Fibroblast of the conjunctiva (primary cell): ENCODE measurements at places on chromosomes 1 and 21.

DNA sequence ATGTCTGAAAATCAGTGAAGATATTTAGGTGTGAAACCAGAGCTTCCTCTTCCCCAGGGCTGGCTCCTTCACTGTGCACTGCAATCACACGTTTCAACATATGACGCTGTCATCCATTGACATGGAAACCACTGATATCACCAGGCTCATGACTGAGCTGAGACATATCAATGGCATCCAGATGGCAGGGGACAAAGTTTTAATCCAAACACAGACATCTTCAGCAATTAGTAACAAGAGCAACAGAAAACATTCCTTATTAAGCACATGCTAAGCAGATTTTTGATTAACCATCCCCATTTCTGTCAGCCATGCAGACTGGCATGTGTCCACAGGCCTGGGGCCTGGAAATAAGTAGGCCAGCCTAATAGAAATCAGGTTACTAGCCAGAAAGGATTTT lies 108.0 kb upstream of the ADAR start:
- DNase-seq: no peak

DNA sequence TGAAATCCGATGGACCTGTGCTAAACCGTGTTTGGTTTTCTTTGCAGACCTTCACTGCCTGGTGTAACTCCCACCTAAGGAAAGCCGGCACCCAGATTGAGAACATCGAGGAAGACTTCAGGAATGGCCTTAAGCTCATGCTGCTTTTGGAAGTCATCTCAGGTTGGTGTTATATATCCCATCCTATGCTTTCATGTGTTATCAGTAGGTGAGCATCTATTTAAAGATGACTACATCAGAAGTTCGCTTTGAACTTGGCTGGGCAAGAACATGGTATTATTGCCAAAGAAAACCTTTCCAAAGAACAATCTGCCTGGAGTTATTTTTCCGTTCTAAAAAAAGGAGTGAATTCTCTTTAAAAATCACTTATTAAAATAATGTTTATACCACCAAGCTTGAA lies 31.5 kb downstream of the ACTN2 start:
- DNase-seq: no peak

DNA sequence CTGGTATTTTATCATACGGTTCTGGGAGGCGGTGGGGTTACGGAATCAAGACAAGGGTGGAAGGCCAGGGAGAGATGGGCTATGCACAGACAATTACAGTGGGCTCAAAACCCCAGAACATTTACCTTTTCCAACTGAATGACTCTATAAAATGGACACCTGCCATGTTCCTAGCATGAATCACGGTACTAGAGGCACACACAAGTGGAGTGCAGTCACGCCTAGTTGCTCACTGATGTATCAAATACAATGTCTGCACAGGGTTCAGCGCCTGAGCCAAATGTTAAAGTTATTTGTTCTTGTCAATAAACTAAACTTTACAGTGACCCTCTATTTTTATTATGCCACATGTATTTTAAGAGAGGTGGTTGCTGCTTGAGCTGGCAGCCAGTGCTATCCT lies 121.4 kb downstream of the ATG4C start:
- no peak for DNase-seq

DNA sequence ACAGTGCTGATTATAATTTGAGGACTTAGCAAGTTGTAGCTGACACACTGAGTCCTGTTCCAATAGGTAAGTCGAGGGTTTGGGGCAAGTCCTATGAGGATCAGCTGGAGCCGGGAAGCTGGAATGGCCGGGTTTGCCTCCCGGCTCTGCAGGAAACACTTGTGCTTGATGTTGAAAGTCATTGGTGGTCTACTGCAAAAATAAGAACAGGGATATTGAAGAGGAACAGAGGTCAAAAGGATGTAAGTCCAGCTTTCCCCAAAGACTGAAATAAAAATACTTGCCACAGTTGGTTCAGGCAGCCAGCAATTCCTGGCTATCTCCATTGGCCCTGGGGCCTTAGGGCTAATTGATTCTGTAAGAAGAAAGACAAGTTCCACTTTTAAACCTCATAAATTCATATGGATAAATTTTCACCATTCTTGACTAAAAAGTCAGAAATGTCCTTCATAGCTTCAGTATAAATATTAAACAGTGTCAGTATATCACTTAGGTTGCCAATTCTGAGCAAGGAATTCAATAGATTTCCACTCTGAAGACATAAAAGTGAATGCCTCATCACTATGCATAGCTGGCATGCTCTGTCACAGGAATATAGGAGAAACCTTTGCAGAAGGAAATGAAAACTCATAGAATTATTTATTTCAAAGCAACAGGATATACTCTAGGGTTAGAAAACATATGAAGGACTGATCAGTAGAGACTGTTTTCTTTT lies 165.2 kb downstream of the AK5 start:
- DNase-seq: no peak

GRCh38 chr1:12112711-12113161 lies 49.6 kb downstream of the TNFRSF8 start:
- DNase-seq: no peak

DNA sequence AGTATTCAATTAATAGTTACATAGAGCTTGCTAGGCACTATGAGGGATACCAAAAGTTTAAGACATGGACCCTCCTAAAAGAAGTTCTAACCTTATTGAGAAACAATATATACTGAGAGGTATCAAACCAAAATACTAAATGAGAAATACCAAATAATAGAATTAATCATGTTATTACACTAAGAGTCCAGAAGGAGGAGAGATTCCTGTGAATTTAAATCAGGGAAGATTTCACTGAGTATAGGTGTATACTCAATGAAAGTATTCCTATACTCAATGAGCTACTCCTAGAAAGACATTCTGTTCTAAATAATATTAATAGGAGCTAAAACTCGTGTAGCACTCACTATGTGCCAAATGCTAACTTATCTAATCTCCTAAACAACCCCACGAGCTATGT lies 9.4 kb downstream of the CR1L start:
- DNase-seq: no peak

- DNase-seq: no peak
Observed at GRCh38 chr1:10785728-10786638, 10.5 kb downstream of the CASZ1 start.

DNA sequence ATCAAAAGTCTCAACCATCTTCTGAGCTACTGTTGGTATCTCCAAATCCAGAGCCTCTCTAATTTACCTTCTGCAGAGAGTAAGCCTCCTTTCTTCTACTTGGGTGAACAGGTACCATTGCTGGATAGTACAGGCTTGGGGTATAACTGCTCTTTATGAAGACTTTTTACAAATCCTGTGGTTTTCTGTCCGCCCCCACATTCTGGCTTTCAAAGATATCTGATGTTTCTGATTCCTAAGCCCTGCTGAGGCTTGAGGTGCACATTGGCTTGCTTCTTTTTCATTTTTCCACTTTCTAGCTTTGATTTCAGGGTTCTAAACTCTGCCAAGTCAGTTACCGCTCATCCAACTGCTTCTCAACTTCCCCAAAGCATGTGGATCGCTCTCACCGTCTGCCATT lies 37.1 kb downstream of the TENT5C start:
- DNase-seq: no peak

- DNase-seq: no peak
Observed at GRCh38 chr1:204073837-204074273, 940 bp downstream of the SOX13 start.

GRCh38 chr21:45937721-45938452 lies 43.7 kb upstream of the COL6A1 start:
- DNase-seq: no peak

GRCh38 chr1:155175281-155175926 lies 1.8 kb downstream of the TRIM46 start:
- no peak for DNase-seq

GRCh38 chr1:57101209-57101608 lies 135.4 kb upstream of the C8B start:
- no peak for DNase-seq

- no peak for DNase-seq
Observed at GRCh38 chr1:207890136-207890738, 20.7 kb downstream of the CD34 start.

DNA sequence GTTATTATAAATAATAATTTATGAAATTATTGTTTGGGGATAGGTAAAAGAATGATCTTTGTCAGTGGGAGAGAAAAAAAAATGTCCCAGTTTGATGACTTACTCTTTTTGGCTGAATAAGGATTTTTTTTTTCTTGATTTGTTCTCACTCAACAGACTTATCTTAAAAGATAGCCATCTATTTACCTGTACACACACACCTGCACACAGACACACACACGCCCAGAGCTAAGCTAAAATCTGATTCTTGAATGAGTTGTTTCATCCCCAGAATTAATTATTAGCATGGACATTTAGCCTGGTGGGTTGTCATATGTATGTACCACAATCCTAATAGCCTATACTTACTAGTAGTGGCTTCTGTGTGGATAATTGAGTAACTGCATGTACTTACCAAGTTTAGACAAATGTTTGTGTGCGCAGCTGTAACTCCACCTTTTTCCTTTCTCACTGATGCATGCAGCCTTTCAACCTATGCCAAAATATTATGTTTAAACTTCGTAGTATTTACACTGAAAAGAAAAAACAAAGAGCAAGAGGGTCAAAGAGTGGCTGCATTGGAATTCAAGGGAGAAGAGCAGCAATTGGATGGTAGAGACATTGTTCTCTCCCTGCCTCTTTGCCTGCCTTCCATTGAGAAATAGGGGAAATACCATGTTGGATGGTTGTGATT lies 174.3 kb downstream of the ADGRL2 start:
- DNase-seq: no peak

DNA sequence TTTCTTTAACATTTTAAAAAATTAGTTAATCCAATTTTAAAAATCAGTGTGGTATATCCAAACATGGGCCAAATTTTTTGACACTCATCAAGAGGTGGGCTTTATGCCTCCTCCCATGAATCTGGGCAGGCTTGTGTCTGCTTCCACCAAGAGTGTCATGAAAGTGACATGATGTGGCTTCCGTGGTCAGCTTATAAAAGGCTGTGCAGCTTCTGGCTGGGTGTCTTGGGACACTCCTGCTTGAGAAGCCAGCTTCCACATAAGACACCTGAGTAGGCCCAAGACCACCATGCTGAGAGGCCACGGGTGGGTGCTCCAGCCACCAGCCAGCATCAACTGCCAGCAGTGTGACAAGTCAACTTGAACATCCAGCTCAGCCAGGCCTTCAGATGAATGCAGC lies 74.3 kb upstream of the RUNX3 start:
- DNase-seq: no peak

GRCh38 chr1:58437623-58438022 lies 108.9 kb downstream of the OMA1 start:
- no peak for DNase-seq

- no peak for DNase-seq
Observed at GRCh38 chr1:61992257-61992656, 202.4 kb upstream of the L1TD1 start.

GRCh38 chr1:204735042-204735441 lies 49.5 kb upstream of the LRRN2 start:
- no peak for DNase-seq

DNA sequence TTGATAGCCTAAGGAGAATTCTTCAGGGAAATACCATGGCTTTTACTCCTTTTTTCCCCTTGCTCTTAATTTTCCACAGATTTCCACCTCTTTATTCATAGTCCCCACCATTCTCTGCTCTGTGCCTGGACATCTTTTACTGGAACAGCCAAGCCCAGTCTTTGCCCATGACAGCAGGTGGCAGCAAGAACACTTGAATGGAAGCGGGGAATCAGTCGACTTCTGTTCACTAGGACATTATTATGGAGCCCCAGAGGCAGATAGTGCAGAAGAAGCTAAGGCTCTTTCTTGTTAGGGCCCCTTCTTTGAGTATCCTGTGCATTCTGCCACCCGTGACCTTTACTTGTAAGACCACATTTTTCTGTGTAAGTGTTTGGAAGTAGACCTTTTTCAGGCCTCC lies 6.3 kb downstream of the OR14I1 start:
- no peak for DNase-seq

- DNase-seq: no peak
Observed at GRCh38 chr1:235111107-235111506, 17.5 kb downstream of the TOMM20 start.

- peak; percentile 72 for DNase-seq
Observed at GRCh38 chr1:147084273-147085096, 87.8 kb downstream of the PRKAB2 start.

- peak; percentile 50 for DNase-seq
Observed at GRCh38 chr1:210294999-210295745, 33.5 kb upstream of the HHAT start.

GRCh38 chr21:42621819-42622177 lies 31.6 kb upstream of the PDE9A start:
- no peak for DNase-seq

GRCh38 chr21:45794027-45794426 lies 150.5 kb downstream of the PCBP3 start:
- DNase-seq: no peak

DNA sequence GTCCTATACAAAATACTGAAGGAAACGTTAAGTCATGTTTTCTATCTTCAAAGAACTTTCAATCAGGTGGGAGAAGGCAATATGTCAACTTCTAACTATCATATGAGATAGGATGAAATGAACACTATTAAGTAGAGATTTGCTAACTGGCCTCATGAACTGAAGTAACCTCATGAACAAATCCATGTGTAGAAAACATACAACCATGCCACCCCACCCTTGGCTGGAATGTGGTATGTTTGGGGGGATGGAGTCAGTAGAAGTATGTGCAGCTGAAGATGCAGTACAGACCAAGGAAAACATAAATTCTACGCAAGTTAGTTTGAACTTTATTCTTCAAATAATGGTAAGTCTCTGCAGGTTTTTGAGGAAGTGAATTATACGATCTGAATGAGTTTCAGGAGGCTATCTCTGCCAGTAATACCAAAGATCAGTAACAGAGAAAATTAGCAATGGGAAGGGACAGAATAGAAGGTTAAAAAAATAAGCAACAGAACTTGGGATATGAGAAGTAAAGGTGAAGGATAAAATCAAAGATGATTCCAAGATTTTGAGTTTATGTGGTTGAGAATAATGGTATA lies 4.5 kb downstream of the TRMT1L start:
- peak; percentile 27 for DNase-seq

- peak; percentile 98 for DNase-seq
Observed at GRCh38 chr21:30227633-30228404, 11.9 kb upstream of the CLDN8 start.

- DNase-seq: no peak
Observed at GRCh38 chr1:67133177-67133576, 1.6 kb downstream of the C1orf141 start.

GRCh38 chr1:222552882-222553281 lies 5.0 kb upstream of the HHIPL2 start:
- no peak for DNase-seq
